Nucleus accumbens (tissue), 56 donors: ENCODE measurements at places on chromosomes 11 and 22.

DNA sequence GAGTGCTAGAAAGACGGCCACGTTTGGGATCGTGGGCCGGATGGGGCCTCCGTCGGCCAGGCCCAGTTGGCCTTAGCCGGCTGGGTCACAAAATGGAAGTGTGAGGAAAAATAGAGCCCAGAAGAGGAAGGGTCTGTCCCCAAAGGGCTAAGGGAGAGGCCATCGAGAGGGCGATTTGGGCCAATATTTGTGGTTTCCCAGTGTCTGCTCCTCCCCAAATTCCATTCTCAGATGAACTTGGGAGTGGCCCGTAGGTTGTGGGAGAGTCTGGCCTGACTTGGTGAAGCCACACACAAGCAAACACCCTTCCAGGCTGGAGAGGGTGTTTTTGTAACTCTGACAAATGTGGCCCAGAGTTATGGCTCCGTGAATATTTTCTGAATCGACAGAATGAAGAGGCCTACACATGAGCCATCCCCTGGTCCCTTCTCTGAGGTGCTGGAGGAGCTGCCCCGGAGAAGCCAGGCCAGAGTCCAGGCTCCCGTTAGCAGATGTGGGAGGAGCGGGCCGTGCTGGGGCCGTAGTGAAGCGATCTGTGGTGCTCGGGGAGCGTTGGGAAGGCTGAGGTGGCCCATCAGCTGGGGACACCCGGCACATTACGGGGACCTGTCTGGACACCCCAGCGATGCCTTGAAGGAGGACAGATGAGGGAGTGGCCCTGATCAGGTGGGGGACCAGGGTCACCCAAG is 73.5 kb upstream of the PPARA start:
- no peak for DNase-seq

GRCh38 chr22:42639541-42640241 is 710 bp downstream of the ATP5MGL start:
- no peak for DNase-seq

DNA sequence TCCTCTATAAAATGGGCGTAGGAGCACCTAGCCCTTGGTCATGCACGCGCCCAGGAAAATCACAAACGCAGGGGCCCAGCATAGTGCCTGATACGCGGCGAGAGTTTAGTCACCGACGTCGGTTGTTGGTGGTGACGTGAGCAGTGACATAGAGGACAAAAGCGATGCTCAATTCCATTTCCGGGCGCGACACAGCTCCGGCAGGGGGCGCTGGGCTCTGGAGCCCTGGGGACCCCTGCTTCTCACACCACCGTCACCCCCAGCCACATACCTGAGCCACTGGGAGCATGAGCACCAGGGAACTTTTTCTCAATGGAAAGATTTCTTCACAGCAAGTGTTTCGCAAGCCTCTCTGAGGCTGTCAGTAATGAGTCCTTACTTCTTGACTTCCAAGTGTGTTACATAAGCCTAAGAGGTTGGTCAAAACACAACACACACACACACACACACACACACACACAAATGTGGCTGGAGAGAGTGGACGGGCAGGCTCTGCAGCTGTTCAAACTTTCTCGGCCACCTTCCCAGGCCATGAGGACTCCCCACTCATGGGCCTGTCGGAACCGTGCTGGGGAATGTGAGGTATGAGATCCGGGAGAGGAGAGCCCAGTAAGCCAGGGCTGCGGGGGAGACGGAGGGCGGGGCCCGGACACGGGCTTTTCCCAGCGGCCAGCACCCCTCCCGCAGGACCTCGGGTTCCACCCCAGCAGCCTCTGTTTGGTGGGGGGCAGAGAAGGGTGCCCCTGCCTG is 36.9 kb upstream of the LINC01488 start:
- no peak for DNase-seq

DNA sequence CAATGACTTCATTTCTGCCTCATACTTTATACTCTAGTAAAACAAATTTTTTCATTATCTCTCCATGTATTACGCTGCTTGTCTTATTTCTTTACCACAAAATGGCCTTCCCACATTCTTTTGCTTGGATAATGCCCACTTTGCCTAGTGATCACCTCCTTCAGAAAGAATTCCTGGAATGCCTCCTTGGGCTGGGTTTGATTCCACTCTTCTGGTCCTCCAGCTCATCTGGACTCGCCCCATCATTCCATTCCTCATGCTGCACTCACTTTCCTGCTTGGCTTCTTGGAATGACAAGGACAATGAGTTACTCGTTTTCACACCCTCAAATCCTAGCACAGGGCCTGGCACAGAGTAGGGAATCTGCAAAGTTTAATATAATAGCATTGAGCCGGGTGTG is 475.1 kb upstream of the LARGE1 start:
- no peak for DNase-seq

- DNase-seq, result no peak
These were observed 18.4 kb downstream of the STIM1 start for GRCh38 chr11:3873712-3874349.

GRCh38 chr11:68118706-68119448 is 2.3 kb downstream of the CHKA start:
- no peak for DNase-seq
